ENCODE measurements at places on chromosomes 3 and 15.

GRCh38 chr3:187807086-187807862 is 62.0 kb upstream of the BCL6 start:
- no peak for DNase-seq

DNA sequence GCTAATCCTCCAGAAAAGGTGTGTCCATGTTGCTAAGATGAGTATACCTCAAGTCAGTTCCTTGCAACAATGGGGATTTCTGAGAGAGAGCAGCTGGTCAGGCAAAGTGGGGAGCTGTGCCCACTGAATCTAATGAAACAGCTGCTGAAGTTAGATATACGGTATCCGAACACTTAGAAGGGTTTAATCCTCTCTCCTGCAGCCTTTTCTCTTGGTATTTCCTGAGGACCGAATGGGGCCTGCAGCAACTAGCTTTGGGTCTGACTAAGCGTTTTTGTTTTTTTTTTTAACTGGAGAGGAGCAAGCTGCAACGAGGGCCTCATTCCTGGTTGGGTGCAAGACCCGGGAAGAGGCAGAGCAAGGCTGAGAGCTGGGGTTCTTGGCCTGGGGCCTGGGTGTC is 37.6 kb upstream of the BNC1 start:
- no peak for DNase-seq

DNA sequence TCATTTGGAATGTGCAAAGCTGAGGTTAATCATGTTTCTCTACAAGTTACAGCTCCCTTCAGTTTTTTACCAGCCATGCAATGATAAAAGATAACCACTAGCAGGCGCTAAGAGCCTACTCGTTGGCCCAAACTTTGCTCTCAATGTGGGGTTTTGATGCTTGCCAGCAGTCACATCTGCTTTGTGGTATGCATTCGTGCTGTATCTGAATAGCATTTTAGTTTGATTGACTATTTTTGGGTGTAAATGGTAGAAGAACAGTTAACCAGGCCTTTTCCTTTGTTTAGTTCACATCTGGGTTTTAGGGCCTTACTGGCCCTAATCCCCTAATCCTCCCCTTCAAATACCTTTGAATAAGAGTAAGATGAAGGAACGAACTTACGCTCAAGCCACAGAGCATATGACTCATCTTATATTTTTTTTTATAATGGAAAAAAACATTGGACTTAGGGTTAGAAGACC is 4.4 kb upstream of the CLDN11 start:
- DNase-seq, result peak; percentile 79

DNA sequence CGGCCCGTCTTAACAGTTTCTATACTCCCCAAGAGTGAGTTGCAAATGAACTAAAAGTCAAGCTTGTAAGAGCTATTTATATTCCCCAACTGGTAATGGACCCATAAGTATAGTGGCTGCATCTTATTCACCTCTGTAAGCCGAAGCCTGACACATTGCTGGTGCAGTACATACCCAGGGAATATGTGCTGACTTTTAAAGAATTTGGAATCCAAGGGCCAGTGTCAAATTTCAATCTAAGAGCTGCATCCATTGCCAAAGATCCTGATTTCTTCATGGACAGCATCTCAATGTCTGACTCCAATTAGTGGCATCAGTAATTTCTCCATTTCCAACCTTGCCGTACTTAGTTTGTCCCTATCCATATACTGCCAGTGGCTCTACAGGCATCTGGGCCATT is 42.0 kb downstream of the FRMD4B start:
- DNase-seq, result no peak

DNA sequence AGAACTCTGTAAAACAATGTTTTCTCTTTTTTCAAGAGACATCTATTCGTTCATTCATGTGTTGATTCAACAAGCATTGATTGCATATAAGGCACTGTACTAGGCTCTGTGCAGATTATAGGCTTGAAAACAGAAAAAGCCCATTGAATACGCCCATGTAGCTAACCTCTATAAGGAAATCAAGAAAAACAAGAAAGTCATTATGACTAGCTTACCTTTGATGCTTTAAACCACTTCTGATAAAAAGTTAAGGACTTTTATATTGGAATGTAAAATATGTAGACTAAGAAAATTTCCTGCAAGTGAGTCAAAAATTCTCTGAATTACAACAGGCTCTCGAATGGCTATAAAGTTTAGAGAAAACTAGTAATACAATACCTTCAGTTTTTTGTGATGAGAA is 92.5 kb downstream of the BDH1 start:
- DNase-seq, result no peak

GRCh38 chr3:59254976-59255375 is 205.2 kb upstream of the CFAP20DC start:
- DNase-seq, result no peak

- peak; percentile 45 for DNase-seq
Measured at GRCh38 chr15:40594429-40594836, 384 bp downstream of the KNL1 start.

- DNase-seq, result no peak
Measured at GRCh38 chr3:11928381-11928780, 75.8 kb upstream of the SYN2 start.

DNA sequence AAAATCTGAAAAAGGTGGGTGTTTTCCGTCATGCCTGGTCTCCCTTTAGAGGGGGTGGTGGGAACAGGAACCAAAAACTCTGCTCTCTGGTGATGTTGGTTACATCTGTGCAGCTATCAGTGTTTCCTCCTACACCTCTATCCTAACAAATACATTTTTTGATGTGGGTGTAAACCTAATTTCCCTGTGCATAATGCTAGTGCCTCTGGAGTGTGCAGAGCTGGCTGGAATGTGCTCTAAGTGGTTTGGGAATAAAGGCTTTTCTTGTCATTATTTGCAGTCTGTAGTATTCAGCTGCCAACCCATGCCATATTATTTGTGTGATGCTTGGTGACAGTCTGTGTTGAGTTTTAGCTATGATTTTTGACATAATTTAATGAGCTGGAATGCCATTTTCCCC is 547.6 kb downstream of the NLGN1 start:
- no peak for DNase-seq

- DNase-seq, result no peak
Measured at GRCh38 chr3:14363991-14364390, 38.4 kb upstream of the SLC6A6 start.

- DNase-seq, result no peak
Measured at GRCh38 chr3:94349310-94349878, 286.5 kb downstream of the NSUN3 start.

- no peak for DNase-seq
Measured at GRCh38 chr3:56883828-56884227, 82.1 kb upstream of the ARHGEF3 start.

DNA sequence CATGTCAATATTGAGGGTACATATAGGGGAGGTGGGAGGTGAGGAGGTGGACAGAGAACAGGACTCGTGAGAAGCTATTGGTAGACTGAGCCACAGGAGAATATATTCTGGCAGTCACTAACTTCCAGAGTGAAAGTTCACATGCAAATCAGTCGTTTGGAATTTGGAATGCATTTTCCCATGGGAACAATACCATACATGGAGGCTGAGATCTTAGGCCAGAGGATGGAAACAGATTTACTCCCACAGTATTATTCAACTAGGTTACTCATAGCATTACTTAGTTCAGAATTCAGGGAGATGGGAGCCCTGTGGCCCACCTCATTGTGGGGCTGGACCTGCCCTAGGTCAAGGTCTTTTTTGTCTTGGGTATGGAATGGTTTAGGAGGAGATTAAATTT is 36.4 kb upstream of the ABHD2 start:
- DNase-seq, result no peak

- DNase-seq, result no peak
Measured at GRCh38 chr3:8128686-8129085, 372.9 kb upstream of the LMCD1 start.

DNA sequence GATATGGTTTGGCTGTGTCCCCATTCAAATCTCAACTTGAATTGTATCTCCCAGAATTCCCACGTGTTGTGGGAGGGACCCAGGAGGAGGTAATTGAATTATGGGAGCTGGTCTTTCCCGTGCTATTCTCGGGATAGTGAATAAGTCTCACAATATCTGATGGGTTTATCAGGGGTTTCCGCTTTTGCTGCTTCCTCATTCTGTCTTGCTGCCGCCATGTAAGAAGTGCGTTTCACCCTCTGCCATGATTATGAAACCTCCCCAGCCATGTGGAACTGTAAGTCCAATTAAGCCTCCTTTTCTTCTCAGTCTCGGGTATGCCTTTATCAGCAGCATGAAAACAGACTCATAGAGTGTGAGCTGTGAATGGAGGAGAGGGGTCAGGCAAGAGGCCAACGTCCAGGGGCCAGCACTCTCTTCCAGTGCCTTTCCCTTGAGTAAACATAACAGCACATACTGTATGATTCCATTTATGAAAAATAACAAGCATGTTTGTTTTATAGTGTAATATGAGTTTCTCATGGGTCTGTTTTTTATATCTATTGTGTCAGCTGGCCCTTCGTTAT is 16.3 kb upstream of the LCTL start:
- no peak for DNase-seq

DNA sequence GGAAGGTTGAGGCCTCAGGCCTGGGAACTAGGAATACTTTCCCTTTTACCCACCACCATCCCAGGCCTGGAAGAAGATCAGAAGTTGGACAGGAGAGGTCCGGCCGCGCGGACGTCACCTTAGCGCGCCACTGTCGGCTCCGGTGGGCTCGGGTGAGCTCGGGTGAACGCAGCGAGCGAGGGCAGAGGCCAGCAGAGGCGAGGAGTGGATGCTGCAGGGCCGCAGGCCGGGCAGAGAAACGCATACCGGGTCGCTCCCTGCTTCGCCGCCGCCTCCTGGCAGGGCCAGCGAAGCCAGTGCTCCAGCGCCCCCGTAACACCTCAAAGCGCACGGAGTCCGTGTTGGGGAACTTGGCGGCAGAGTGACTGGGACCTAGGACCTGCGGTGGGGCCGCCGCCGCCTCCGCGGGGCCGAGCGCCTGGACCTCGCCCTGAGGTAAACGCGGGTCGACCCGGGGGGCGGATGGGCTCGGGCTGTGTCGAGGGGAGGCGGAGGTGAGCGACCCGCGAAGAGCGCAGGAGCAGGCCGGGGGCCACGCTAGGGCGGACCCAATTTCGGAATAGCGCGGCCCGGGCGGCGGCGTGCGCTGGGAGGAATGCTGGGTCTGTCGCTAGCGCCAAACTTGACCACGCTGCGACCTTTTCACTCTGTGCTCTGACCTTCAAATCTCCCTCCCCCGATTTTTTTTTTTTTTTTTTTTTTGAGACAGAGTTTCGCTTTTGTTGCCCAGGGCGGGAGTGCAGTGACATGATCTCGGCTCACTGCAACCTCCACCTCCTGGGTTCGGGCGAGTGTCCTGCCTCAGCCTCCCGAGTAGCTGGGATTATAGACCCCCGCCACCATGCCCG is 1.6 kb downstream of the CYP11A1 start:
- DNase-seq, result no peak

- no peak for DNase-seq
Measured at GRCh38 chr3:97883736-97884135, 61.9 kb downstream of the CRYBG3 start.

DNA sequence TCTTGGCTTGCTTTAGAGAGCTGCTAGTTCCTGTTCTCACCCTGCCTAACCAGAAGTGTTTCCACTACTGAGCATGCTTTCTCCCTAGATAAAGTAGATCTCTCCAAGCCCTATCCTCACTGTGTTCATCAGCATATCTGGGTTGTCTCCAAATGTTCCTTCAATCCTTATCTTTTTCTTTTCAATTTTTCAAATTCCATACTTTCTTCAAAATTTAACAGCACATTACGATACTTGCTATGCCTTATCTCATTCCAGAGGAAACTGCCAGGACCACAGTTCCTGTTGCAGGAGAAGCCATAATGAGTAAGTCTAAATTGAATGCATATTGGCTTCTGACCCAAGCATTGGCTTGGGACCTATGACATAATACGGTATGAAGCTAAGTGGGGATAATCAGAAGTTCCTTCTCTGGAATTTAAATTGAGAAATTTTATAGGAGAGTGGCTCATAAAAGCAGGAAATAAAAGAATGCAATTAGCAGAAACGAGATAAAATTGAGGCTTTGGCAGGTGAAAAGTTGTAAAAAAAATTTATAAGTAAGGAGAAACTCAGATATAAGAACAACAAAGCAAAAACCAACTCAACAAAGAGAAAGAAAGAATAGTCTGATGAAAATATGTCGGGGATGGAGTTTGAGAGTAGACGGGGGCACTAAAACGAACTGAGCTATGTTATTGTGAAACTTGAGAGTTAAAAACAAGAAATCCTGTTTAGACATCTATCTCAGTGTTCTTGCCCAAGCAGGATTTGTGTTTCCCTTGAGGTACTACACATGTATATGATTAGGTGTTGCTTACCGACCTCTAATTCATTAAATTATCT is 631.7 kb upstream of the CCDC54 start:
- no peak for DNase-seq

GRCh38 chr3:155262295-155262694 is 31.2 kb downstream of the STRIT1 start:
- DNase-seq, result no peak

GRCh38 chr15:67184208-67184925 is 70.1 kb downstream of the AAGAB start:
- no peak for DNase-seq

GRCh38 chr3:135992072-135992471 is 26.5 kb downstream of the PPP2R3A start:
- no peak for DNase-seq

GRCh38 chr15:71168166-71168834 is 53.0 kb downstream of the THSD4 start:
- no peak for DNase-seq

GRCh38 chr3:139443186-139443585 is 33.1 kb downstream of the RBP2 start:
- DNase-seq, result no peak

GRCh38 chr3:159892171-159892795 is 96.4 kb upstream of the IL12A start:
- DNase-seq, result no peak

GRCh38 chr3:147851062-147851461 is 441.9 kb downstream of the ZIC1 start:
- DNase-seq, result no peak

GRCh38 chr15:48432688-48433087 is 101.5 kb downstream of the DUT start:
- no peak for DNase-seq

GRCh38 chr3:40715551-40715950 is 190.8 kb downstream of the ZNF621 start:
- DNase-seq, result no peak

- no peak for DNase-seq
Measured at GRCh38 chr3:191721990-191722389, 261.0 kb downstream of the PYDC2 start.

GRCh38 chr3:71466483-71466882 is 117.0 kb downstream of the FOXP1 start:
- no peak for DNase-seq
